ENCODE measurements at places on chromosomes 4 and X.

GRCh38 chr4:156764846-156765245 is 206.8 kb downstream of the PDGFC start:
- no peak for DNase-seq

- no peak for DNase-seq
These were observed 12.6 kb downstream of the DGKQ start for GRCh38 chr4:960636-961350.

DNA sequence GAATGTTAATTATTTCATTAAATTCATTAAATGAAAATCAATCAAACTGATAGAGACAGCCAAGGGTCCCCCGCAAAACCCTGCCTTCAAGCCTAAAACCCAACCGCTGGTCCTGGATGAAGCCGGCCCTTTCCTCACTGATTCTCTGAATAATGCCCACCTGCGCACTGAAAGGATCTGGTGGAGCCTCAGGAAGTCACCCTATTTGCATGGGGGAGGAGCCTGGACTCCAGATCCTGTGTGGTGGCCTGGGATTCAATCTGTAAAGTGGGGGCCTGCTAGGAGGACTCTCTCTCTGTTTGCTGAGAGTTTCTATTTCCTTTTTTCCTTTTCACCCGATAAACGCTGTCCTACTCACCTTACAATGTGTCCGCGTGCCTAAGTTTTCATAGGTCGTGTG is 97.9 kb upstream of the ADAMTS3 start:
- no peak for DNase-seq

DNA sequence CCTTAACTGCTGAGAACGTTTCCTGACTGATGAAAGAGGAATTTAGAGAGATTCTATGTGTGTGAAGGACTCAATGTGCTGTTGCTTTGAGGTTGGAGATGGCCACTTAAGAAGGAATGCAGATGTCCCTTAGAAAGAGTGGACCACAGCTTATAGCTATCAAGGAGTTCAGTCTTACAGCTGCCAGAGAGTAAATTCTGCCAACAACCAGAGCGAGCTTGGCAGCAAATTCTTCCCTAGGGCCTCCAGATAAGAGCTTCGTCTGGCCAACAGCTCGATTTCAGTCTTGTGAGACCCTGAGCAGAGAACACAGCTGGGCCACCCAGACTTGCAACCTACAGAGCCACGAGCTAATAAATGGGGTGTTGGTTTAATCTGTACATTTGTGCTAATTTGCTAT is 21.8 kb downstream of the MID1 start:
- no peak for DNase-seq

DNA sequence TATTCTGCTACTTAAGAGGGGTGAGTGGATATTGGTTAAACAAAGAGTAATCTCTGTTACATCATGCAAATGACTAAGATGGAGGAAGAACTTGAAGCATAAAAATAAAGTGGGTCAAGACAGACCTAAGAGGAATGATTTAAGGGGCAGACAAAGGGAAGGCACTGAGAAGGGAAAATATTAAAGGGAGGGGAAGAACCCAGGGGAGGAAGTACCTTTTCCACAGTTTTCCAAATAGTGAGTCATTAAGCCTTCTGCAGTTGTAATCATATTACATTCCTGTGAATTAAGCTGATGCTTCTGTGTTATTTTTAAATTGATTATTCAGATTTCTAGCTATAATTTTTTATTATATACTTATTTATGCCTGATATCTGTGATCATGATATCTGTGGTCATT is 253.3 kb downstream of the CENPC start:
- no peak for DNase-seq
